ENCODE measurements at places on chromosomes 7 and 10. TPM values are rescaled to one million over a fixed set of nuclear protein-coding genes. Genes with fewer than 3 reads are reported as not detected.

The DENND2A gene
- 0.21 TPM for total RNA-seq

The ARMC3 gene
- not detected for total RNA-seq

The PDE6C gene
- not detected for total RNA-seq

The TRIM74 gene
- not detected for total RNA-seq

GRCh38 chr7:150716368-150716767 lies at the start of gene GIMAP1:
Gene GIMAP1, plus strand, starts transcription at chr7:150716613. Its CDS starts 2,435 bp downstream, at chr7:150719048.
- no peak for DNase-seq

- no peak for DNase-seq
These were observed 74.4 kb upstream of the PRLHR start for GRCh38 chr10:118669835-118670234.

DNA sequence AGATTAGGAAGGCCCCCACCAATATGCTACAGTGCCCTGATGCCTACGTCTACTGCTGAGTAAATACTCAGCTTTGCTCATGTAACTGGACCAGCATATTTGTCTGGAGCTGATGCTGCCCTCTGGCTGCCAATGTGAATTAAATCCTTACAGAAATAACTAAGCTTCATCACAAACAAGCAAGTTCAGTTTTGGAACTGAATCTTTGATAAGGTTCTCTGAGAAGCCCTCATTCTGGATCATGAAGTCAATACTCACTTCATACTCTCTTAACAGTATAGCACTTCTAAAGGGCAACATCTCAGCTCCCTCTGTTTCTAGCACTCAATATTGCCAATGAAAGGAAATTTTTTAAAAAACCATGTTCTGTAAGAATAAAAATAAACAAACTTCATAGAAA lies 246.7 kb downstream of the ETV1 start:
- peak; percentile 84 for DNase-seq

DNA sequence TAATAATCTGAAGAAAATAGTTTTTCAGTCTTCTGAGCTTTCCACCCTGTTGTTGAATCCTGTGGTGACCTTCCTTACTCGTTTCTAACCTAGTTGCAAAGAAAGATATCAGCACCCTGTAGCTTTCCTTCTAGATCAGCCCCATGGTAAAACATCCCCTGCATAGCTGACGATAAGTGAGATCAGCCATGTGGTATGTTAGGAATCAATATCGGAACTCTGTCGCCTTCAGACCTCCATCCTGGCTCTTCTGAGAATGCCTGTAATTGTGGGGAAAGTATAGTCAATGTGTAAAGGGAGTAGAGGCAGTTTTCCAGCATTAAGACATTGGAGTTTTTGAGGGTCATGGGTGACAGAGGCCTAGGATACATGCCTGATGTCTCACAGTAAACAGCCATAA lies 151.8 kb downstream of the LRRC4 start:
- DNase-seq: no peak

GRCh38 chr7:132247995-132248618 lies 328.2 kb downstream of the PLXNA4 start:
- DNase-seq: no peak

- no peak for DNase-seq
These were observed 38.8 kb downstream of the FIGNL1 start for GRCh38 chr7:50411332-50411731.

DNA sequence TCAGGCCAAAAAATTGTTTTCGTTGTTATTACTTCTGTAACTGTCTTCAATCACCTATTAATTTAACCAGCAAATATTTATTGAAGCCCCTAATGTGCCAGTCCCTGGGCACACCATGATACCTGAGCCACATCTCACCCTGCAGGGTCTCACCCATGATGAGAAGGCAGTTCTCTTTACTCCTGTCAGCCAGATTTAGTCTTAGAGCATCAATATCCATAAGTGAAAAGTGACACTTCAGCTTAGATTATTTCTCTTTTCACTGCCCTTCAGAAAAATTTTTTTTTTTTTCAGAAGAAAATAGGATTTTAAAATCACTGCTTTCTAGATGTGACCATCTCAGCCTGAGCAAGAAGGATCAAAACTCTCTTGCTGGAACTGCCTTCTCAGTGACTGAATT lies 258.6 kb upstream of the NFE2L3 start:
- no peak for DNase-seq

DNA sequence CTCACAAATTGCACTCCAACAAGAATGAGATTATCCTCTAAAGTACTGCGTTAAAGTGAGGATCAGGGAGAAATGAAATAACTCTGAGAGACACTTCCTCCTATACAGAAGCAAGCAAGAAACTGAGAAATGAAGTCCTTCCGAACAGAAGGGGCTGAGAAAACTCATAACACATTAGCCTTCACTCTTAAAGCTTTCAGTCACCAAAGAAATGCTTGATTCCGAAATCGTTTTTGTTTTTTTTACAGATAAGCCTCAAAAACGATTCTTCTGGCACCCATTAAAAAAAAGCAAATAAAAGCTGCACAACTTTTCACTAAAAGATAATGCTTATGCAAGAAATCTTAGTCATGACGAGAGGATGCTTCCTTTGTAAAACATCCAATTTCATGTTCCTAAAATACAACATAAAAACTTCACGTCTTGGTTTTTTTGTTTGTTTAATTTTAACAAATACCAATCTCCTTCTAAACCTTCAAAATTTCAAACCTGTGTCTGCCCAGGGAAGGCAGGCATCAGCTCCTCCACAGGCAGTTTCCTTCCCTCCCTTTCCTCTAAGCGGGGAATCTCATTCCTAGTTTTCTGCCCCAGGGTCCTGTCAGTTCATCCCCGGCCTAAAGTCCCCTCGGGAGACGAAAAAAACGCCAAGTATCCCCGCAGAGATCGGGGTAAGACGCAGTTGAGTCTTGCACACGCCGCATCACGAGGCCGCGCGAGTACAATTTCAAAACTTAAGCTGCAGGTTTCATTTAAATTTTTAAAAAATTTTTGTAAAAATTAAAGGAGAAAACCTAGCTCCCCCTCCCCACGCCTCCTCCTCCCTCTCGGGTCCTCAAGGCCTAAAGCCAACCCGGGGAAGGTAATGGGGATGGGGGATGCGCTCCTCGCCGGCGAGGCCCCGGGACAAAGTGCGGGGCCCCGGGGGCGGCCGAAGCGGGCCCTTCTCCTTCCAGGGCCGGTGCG lies 1.1 kb downstream of the BAZ1B start:
- DNase-seq: peak; percentile 27

GRCh38 chr10:14563359-14563940 lies 211.2 kb downstream of the FAM107B start:
- no peak for DNase-seq

DNA sequence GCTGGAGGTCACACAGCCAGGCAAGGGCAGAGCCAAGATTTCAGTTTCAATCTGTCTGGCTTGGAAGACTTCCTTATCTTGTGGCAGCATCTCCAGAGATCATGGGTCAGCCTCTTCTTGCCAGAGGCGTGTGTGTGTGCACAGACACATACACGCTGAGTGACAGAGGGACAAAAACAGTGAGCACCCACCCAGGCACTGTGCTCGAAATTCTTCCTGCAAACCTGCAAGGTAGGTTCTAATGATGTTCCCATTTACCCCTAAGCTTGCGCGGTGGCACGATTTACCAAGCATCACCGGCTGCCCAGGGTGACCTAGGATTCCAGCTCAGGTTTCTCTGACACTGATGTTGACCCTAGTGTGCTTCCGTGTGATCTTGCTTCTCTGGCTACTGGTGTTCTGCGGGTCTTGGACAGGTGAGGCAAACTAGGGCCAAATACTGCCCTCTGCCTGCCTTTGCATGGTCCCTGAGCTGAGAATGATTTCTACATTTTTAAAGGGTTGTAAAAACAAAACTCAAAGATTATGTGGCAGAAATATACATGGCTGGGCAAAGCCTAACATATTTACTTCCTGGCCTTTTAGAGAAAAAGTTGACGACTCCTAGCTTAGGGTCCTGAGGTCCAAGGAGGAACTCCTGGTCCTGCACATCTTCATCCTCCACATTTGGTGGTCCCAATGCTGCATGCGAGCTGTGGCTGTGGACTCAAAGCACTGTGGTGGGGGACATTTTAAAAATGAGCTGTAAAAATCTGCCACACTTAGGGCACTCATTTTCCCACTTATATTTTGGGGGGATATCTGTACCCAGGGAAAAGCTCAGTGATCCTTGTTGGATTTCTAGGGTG lies 268.5 kb downstream of the RPS24 start:
- no peak for DNase-seq

DNA sequence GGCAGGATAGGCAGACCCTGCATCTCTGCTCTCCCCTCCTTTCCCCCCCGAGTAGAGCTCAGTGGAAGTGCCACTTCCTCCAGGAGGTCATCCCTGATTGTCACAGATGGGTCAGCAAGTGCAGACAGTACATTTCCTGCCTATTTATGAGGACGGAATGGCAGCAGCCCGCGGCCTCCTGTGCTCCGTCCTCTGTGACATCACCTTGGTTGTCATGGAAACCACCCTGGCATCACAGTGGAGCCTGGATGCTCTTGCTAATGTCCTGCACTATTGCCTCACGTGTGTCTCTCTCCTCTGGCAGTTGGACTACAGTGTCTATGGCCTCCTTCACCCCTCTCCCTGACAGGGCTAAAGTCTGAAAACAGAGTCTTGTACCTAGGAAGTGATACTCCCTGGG lies 148.6 kb downstream of the SH3PXD2A start:
- DNase-seq: no peak

DNA sequence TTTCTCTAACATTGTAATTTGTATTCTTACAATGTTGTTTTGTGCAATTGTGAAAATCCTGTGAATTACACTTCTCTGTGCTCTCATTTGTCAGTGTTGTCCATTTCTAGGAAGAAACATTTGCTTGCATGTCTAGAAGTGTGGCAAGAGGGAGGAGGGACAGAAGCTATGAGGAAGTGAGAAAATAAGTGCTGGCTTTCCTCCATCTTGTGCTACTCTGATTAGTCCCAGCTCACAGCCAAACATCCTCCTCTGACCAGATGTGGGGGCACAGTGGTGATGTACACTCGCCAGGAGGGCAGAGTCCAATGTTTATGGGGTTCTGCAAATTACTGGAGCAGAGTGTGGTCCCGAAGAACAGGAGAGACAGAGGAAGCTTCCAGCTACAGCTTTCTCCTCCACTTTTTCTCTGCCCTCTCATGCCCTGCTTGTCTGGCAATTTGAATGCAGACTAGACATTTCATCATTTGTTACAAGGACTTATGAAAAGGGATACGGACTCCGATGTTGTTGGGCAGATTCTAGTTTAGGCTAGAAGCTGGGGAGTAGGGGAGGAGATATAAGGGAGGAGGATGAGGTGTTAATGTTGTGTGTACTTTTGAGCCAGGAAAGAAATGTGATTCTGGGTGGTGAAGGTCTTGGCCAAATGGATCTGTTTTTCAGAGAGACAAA lies 131.0 kb upstream of the C1GALT1 start:
- DNase-seq: peak; percentile 33

- peak; percentile 65 for DNase-seq
These were observed 34.5 kb upstream of the AQP1 start for GRCh38 chr7:30877015-30877769.
